ENCODE measurements at places on chromosomes 11 and 22.

GRCh38 chr22:32018056-32018455 lies 25.0 kb upstream of the SLC5A1 start:
- no peak for DNase-seq

DNA sequence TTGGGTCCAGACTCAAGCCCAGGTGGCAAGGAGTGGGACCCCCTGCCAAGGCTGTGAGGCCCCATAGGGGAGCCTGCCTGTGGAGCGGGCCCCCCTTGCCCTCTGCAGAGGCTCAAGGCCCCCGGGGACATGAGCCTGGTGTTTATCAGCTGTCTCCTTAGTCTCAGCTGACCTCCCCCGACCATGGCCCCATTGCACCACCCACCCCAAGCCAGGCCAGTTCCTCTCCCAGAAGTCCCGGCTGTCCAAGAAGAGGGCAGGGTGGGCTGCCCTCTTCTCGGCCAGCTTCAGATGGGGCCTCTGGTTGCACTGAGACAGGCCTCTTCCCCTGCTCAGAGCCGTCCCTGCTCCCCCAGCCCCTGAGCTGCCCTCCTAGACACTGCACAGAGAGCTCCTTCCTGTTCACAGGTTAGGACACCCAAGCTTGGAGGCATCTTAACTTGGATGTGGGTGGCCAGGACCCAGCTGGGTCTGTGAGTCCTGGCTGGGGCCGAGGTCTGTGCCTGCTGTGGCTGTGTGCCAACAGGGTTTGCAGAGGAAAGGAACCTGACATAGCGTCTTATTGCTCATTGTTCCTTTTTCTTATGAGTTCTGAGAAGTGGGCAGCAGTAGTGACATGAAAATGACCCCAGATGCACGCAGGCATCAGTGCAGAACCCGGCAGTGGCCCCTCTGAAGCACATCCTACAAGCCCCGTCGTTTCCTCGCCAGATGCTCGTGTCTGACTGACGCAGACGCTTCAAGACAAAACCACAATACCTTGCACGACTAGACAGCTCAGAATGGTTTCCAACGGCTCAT lies 5.4 kb downstream of the TRABD start:
- no peak for DNase-seq

DNA sequence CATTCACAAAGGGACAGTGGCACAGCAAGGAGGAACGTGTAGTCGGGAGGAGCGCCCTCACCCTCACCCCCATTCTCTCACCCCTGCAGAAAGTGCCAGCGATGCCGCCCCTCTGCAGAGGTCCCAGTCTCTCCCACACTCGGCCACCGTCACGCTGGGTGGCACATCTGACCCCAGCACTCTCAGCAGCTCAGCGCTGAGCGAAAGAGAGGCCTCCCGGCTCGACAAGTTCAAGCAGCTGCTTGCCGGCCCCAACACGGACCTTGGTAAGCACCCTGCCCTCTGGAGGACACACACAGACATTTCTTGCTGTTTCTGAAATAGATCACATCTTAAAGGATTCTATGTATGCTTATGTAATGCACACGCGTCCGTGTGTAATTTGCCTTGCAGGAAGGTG lies 34.9 kb downstream of the TBC1D22A start:
- no peak for DNase-seq

DNA sequence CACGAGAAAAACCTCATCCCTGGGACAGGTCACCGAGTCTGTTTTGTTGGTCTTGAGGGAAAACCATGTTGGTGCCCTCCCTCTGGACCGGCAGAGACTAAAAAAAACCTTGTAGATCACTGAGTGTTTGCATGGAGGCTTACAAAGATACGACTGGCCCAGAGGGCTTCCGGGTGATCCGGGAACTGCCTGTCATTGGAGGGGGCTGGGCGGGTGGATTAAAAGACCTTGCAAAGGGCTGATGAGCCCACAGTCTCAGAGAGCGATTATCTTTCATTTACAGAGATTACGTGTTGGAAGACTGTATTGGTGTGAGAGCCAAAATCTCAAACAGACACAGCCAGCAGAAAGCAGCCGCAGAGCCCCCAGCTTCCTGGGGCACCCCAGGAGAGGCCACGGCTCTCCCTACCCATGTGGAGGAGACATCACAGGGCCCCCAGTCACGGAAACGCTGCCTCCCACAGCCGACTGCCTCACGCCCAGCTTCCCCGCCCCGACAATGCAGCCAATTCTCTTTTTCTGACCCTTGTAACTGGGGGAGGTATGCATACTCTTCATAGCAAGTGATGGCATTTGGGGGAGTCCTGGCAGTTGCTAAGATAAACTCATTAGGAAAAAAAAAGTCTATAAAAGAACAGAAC lies 426.4 kb downstream of the CTTN start:
- DNase-seq = no peak

- no peak for DNase-seq
Observed at GRCh38 chr22:46728470-46728869, 9.6 kb downstream of the CERK start.

DNA sequence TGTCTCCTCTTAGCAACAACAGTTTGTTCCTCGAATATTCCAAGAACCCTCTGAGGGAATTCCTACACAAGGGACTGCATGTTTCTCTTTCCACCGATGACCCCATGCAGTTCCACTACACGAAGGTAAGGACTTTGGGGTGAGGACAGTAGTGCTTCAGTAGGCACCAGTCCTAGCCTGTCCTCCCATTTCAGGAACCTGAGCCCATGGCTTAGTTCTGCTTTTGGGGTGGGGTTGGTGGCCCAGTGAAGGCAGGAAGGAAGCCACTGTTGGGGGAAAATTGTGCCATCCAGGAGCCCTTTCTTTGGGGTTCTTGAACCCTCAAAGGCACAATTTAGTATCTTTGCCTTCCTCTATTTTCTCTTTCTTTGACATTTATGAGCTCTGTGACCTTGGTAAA lies 38.2 kb downstream of the RNF141 start:
- DNase-seq = no peak

GRCh38 chr11:27328614-27329013 lies 34.4 kb downstream of the CCDC34 start:
- no peak for DNase-seq

DNA sequence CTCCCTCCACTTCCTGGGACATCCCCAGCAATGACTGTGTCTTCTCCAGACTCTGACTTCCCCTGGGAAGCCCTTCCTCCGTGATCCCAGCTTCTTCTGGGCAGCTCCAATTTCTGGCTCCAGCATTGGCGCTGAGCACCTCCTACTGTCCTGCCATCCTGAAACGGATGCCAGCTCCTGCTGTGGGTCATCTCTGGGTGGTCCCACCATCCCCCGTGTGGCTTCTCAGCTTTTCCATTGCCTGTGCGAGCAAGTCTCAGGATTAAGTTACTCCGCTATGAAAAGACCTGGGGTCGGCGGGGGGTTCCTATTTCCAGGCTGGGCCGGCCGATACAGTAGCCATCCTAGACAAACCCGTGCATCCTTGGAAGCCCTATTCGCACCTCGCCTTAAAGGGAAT lies 55.4 kb upstream of the FADD start:
- DNase-seq = no peak

GRCh38 chr11:123719452-123719851 lies 22.0 kb downstream of the ZNF202 start:
- no peak for DNase-seq

- no peak for DNase-seq
Observed at GRCh38 chr11:126776119-126776518, 224.5 kb downstream of the KIRREL3 start.

GRCh38 chr22:28907311-28908008 lies 24.1 kb downstream of the ZNRF3 start:
- no peak for DNase-seq

DNA sequence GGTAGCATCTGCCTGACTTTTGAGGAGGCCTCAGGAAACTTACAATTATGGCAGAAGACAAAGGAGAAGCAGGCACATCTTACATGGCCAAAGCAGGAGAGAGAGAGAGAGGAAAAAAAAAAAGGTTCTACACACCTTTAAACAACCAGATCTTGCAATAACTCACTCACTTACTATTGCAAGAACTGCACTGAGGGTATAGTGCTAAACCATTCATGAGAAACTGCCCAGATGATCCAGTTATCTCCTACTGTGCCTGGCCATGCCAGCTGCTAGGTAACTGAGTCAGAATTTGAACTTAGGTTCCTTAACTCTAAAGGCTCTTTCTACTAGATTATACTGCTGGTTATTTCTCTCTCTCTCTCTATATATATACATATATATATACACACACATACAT lies 7.3 kb downstream of the HORMAD2 start:
- DNase-seq = no peak

- peak; percentile 25 for DNase-seq
Observed at GRCh38 chr11:3049430-3050243, 7.6 kb downstream of the CARS1 start.

- DNase-seq = no peak
Observed at GRCh38 chr11:22304337-22304961, 33.7 kb upstream of the SLC17A6 start.

DNA sequence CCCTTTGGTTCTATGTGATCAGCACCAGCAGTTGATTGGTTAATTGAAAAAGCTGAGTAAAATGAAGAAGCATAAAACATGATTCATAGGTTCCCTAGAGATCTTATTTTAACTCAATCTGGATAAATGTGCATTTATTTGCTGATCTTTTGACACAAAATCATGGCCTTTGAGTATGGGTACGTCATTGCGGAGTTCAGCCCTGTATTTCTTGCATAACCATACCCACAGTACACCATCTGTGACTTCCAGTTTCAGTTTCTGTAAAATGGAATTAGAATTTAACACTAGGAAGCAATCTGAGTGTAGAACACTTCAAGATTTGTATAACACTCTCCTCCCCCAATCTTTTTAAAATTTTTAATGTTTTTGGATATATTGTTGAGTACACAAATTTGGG lies 358.2 kb downstream of the DDX10 start:
- DNase-seq = no peak

GRCh38 chr11:620201-620600 lies 4.5 kb upstream of the IRF7 start:
- no peak for DNase-seq

DNA sequence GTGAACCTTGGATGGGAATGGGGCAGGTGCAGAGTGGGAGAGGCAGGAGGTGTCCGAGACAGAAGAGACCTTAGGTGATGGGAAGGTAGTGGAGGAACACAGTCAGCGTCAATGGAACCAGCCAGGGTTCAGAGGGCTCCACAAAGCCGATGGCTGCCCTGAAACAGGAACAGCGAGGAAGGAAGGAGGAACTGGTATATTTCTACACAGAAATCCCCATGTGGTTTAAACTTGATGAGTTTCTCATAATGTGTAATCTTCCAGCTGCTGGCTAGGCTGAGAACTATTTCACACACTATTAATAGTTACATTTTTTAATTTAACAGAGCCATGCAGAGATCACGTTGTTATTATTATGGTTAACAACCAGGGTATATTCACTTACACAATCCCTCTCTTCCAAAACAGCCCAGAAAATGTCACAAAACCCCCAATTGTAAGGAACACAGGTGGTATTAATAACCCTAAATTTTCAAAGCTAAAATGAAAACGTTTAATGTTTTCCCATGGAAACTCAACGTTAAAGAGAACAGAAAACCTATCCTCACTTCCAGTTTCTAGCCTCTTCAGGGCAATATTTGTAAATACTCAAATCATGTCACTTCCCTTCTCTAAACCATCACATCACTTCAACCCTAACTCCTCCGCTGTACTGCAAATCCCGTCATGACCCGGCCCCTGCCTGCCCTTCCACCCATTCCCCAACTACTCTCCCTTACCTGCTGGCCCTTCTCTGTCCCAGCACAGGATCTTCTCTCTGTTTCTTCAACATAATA lies 74.5 kb upstream of the ARFGAP3 start:
- no peak for DNase-seq

DNA sequence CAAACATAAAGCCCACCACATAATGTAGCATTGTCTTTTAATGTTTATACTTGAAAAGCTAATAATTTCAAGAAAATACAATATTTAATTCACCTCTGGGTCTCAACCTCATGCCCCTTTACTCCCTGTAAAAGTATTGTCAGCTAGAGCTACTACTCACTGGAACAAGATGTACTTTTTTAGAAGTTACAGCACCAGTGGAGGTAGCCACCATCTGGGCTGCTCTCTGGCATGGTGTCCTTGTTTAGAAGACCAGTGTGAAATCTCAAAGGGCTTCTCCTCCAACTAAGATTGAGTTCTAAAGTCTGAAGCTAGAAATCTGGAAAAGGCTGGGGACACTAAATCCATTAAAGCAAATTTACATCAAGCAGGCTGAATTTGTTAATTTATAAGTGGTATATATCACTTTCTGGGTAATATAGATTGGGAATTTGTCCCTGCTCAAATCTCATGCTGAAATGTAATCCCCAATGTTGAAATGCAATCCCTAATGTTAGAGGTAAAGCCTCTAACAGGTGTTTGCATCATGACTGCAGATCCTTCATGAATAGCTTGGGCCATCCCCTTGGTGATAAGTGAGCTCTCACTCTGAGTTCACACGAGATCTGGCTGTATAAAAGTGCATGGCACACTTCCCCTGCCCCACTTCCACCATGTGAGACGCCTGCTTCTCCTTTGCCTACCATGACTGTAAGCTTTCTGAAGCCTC lies 47.6 kb downstream of the PITPNB start:
- no peak for DNase-seq

GRCh38 chr11:8323161-8323935 lies 59.7 kb upstream of the LMO1 start:
- DNase-seq = no peak

DNA sequence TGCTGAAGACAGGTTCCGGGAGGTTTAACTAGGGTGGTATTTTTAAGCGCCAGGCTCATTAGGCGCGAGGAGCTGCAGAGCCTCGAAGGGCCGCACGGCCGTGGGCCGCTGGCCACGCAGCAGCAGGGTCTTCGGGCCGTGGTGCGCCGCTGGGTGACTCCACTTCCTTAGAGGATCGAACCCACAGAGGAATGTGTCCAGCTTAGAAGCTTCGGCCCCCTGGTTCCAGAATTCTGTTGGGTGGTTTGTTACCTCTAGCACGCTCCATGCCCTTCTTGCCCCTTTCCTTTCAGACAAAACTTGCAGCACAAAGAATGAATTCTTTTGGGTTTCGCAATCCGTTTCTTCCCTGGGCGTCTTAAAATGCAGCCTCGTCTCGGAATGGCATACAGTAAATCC lies 773 bp upstream of the PATL1 start:
- DNase-seq = no peak

GRCh38 chr22:44816141-44816540 lies 63.8 kb downstream of the ARHGAP8 start:
- no peak for DNase-seq

GRCh38 chr22:38655519-38656255 lies 505 bp downstream of the FAM227A start:
- no peak for DNase-seq

- no peak for DNase-seq
Observed at GRCh38 chr22:41198027-41198580, 7.0 kb upstream of the L3MBTL2 start.

GRCh38 chr11:110600322-110600721 lies 111.9 kb downstream of the ARHGAP20 start:
- no peak for DNase-seq

DNA sequence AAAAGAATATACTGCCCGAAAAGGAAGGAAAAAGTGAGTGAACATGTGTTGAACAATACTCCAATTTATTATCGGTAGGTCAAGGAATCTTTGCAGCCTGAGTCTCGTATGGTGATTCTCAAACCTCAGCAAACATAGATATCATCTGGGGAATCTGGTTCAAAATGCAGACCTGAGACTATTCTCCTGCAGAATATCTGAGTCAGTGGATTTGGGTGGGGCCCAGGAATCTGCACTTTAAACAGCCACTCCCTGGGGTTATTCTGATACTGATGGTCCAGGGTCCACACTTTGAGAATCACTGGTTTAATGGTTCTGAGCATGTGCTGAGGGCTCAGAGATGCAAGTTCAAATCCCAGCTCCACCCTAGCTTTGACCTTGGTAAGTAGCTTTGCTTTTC lies 53.6 kb upstream of the GRK3 start:
- no peak for DNase-seq

- DNase-seq = no peak
Observed at GRCh38 chr11:134670961-134671370, 258.9 kb upstream of the B3GAT1 start.

Measured in GOT3 (cell line).